Pericardium fibroblast (primary cell): ENCODE measurements at places on chromosomes 7 and 10. TPM values are rescaled to one million over a fixed set of nuclear protein-coding genes. Genes with fewer than 3 reads are reported as not detected.

Gene MYH16
- not detected in 2 replicates for total RNA-seq

Gene LGI1
- not detected in 2 replicates for total RNA-seq

Gene VIPR2
- total RNA-seq: not detected in 2 replicates

Gene PROSER2
- 14.8 and 45.7 TPM in 2 replicates for total RNA-seq

Gene SGCE
- total RNA-seq: 87.5 and 159 TPM in 2 replicates

Gene OR2A12
- not detected in 2 replicates for total RNA-seq

Gene RBP3
- total RNA-seq: not detected in 2 replicates

Gene PTN
- total RNA-seq: 7.4 and 9.5 TPM in 2 replicates

Gene BTBD16
- not detected in 2 replicates for total RNA-seq

Gene WNT8B
- not detected in 2 replicates for total RNA-seq
